Subcutaneous preadipocyte (primary cell): ENCODE measurements at places on chromosomes 6 and 20. TPM values are rescaled to one million over a fixed set of nuclear protein-coding genes. Genes with fewer than 3 reads are reported as not detected.

Gene SLC35F1
- not detected in 2 replicates for total RNA-seq

Gene RGS17
- total RNA-seq, result 26.1 and 28.9 TPM in 2 replicates

Gene PPIL6
- 4.3 and 5.5 TPM in 2 replicates for total RNA-seq

Gene MPIG6B
- not detected in 2 replicates for total RNA-seq

Gene SLC22A16
- total RNA-seq, result not detected in 2 replicates

Gene RIMS1
- total RNA-seq, result not detected in 2 replicates

Gene FAM83D
- 15.8 and 28.7 TPM in 2 replicates for total RNA-seq

Gene ADAM33
- 88.6 and 101 TPM in 2 replicates for total RNA-seq

Gene FAM184A
- 0.73 and 1.4 TPM in 2 replicates for total RNA-seq

Gene CYP39A1
- 0.37 and 0.39 TPM in 2 replicates for total RNA-seq

Gene HLA-DMA
- total RNA-seq, result 1.4 and 1.8 TPM in 2 replicates

Gene PLG
- total RNA-seq, result not detected in 2 replicates

Gene ADGRF4
- total RNA-seq, result not detected in 2 replicates

Gene CST2
- not detected in 2 replicates for total RNA-seq

Gene SPDEF
- total RNA-seq, result not detected in 2 replicates

Gene SLC24A3
- total RNA-seq, result under 0.01 and 0.37 TPM in 2 replicates

Gene HLA-DOA
- under 0.01 TPM in 1 of 2 replicates, not detected in the other for total RNA-seq

Gene KHDC1L
- total RNA-seq, result not detected in 2 replicates

Gene MEP1A
- not detected in 2 replicates for total RNA-seq

Gene NEURL2
- 2.6 and 2.7 TPM in 2 replicates for total RNA-seq

Gene TRIM10
- total RNA-seq, result not detected in 2 replicates

Gene FOXF2
- total RNA-seq, result 5.1 and 5.5 TPM in 2 replicates

Gene ZNF322
- total RNA-seq, result 10.3 and 12.7 TPM in 2 replicates

Gene SYNDIG1
- total RNA-seq, result under 0.01 TPM in 1 of 2 replicates, not detected in the other

Gene DDO
- total RNA-seq, result 0.39 and 1.5 TPM in 2 replicates

Gene EYA2
- total RNA-seq, result 0.37 TPM in 1 of 2 replicates, not detected in the other

Gene FBXO30
- 8.1 and 10.2 TPM in 2 replicates for total RNA-seq

Gene ARHGAP40
- not detected in 2 replicates for total RNA-seq

Gene MAK
- total RNA-seq, result not detected in 2 replicates

Gene RBM38
- 7.3 and 7.4 TPM in 2 replicates for total RNA-seq

Gene PAK5
- total RNA-seq, result not detected in 2 replicates

Gene MBOAT1
- 6.2 and 7.6 TPM in 2 replicates for total RNA-seq

Gene DNMT3B
- total RNA-seq, result 4.0 and 4.3 TPM in 2 replicates

Gene CD24
- total RNA-seq, result 0.20 TPM in 1 of 2 replicates, not detected in the other

Gene RAB44
- under 0.01 TPM in 1 of 2 replicates, not detected in the other for total RNA-seq

Gene PPP1R14C
- total RNA-seq, result under 0.01 TPM in 1 of 2 replicates, not detected in the other

Gene TOX2
- total RNA-seq, result 1.1 and 2.0 TPM in 2 replicates

Gene FAM210B
- 41.9 and 46.5 TPM in 2 replicates for total RNA-seq

Gene LAMA2
- 30.3 and 64.7 TPM in 2 replicates for total RNA-seq

Gene ENPP3
- total RNA-seq, result under 0.01 TPM in 1 of 2 replicates, not detected in the other

Gene VGLL2
- total RNA-seq, result not detected in 2 replicates

Gene OR2H2
- not detected in 2 replicates for total RNA-seq

Gene GTSF1L
- total RNA-seq, result not detected in 2 replicates

Gene TRIM40
- total RNA-seq, result not detected in 2 replicates

Gene ITCH
- 50.3 and 62.2 TPM in 2 replicates for total RNA-seq

Gene TRIM15
- not detected in 2 replicates for total RNA-seq

Gene KCNG1
- total RNA-seq, result 4.8 and 5.5 TPM in 2 replicates

Gene CST4
- not detected in 2 replicates for total RNA-seq

Gene SYNCRIP
- 58.4 and 81.7 TPM in 2 replicates for total RNA-seq

Gene CLPSL1
- total RNA-seq, result not detected in 2 replicates

Gene NOX3
- total RNA-seq, result not detected in 2 replicates

Gene ALDH5A1
- total RNA-seq, result 0.37 and 0.39 TPM in 2 replicates

Gene LYRM2
- 18.0 and 23.7 TPM in 2 replicates for total RNA-seq

Gene ZSWIM3
- 3.9 and 4.8 TPM in 2 replicates for total RNA-seq

Gene DACT2
- total RNA-seq, result not detected in 2 replicates

Gene BCAS1
- total RNA-seq, result under 0.01 and 0.37 TPM in 2 replicates

Gene CNBD2
- total RNA-seq, result 1.5 and 1.8 TPM in 2 replicates

Gene SIRPD
- not detected in 2 replicates for total RNA-seq

Gene PRSS16
- total RNA-seq, result not detected in 2 replicates
